CD4-positive, alpha-beta T cell treated with Interleukin-17A for 1 hour (primary cell): ENCODE measurements at places on chromosomes 7 and 10.

- no peak for DNase-seq
These were observed 81.5 kb upstream of the SMIM30 start for GRCh38 chr7:113199841-113200240.

DNA sequence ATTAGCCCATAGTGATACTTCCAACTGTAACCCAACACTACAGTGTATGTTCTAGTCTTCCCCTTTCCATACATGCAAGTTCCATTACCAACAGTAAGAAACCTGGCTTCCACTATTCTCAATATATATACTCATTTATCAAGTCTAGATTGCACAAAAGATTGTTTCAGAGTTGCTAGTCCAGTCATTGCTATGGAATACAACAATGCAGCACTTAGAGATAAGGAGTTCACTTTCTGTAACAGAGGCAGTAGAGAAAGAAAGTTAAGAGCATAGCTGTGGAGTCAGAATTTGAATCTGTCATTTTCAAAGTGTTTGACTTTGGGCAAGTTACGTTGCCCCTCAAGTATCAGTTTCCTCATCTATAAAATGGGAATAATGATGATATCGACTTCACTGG lies 90.1 kb downstream of the RTKN2 start:
- no peak for DNase-seq

DNA sequence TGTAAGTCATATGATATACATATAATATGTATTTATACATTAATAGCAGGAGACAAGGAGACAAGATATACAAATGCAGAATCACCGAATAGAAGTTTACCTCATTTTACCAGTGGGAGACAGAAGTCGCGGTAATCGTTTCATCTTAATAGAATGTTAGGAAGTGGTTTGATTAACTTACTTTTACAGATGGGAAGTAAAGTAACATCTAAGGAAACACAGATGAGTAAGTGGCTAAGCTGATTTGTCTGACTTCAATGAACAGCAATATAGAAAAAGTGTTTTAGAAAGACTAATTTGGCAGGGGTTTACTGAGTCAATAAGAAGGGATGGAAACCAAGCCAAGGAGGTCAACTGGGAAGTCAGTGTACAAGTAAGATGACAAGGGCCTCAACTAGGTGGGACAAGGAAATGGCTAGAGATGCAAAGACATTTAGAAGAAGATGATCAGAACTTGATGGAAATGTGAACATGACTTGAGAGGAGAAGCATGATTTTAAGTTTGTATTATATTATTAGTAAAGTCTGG lies 36.2 kb upstream of the FAM133B start:
- DNase-seq: peak; percentile 8

DNA sequence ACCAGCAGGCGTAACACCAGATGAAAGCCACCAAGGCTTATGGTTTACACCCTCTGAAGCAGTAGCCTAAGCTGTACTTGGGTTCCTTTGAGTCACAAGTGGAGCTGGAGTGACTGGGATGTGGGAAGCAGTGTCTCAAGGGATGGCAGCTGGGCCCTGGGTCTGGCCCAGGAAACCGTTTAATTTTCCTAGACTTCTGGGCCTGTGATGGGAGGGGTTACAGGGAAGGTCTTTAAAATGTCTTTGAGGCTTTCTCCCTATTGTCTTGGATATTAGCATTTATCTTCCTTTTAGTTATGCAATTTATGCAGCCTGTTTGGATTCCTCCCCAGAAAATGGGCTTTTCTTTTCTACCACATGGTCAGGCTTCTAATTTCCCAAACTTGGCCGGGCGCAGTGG lies 568.2 kb downstream of the ANKRD7 start:
- no peak for DNase-seq

- no peak for DNase-seq
These were observed 9.2 kb downstream of the ITIH5 start for GRCh38 chr10:7657552-7657951.

DNA sequence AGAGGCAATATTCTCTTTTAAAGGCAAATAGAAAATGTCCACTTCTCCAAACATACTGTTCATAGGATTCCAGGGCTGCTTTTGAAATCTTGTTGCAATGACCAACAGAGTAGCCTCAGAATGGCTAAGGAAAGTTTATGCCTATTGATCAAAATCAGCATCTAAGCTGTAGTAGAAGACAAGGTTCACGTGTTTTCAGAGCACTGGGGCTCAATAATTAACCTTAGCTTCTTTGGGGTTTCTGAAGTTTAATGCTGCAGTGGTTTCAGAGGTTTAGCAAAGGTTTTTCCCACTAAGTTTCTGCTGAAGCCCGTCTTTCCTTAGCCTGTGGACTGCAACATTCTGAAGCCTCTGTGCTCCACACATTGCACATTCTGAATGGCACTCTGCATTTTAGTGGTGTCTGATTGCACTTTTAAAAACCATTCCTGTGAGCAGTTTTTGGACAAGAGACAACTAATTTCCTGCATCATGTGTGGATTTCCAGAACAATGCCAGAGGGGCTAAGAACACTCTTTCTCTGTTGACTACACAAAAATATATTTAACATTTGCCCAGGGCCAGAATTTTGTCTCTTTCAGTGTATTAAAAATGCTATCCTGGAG lies 342.5 kb downstream of the PTEN start:
- DNase-seq: no peak

- no peak for DNase-seq
These were observed 86.3 kb downstream of the IMMP2L start for GRCh38 chr7:111475959-111476358.

GRCh38 chr10:71995887-71996575 lies 31.8 kb downstream of the CHST3 start:
- DNase-seq: no peak

DNA sequence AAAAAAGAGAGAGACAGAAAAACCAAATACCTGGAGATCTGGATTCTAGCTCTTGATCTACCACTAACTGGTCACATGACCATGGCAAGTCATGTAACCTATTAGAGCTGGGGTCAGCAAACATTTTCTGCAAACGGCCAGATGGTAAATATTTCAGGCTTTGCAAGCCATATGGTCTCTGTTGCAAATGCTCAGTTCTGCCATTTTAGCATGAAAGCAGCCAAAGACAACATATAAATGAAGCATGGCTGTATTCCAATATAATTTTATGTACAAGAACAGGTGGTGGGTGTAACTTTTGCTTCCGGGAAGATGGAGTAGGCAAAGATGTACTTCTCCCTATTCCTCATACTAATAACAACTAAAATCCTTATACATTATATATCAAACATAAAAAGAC lies 6.7 kb downstream of the FRA10AC1 start:
- DNase-seq: no peak

GRCh38 chr7:71842381-71842780 lies 569.8 kb downstream of the CALN1 start:
- no peak for DNase-seq

DNA sequence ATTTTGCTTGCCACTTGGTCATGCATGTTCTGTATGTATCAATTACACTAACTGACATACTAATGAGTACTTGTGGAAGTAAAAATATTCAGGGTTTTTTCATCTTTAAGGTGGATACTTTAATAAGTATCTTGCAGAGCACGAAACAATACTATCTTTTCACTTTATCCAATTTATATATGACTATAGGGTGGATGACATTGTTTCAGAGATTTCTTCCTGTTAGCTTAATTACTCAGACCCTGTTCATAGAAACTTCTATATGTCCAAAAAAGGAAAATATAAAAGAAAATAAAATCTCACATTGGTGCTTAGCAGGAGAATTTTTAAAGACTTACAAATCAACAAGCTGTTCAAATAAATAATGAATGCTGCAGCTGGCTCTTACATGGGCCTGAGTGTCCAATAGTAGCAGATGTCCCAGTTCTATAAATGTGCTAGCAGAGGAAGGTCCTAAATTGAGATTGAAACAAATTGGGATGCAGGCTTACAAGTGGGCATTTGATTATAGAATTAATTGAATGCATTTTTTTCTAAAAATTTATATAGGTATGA lies 91.5 kb upstream of the THSD7A start:
- DNase-seq: no peak

DNA sequence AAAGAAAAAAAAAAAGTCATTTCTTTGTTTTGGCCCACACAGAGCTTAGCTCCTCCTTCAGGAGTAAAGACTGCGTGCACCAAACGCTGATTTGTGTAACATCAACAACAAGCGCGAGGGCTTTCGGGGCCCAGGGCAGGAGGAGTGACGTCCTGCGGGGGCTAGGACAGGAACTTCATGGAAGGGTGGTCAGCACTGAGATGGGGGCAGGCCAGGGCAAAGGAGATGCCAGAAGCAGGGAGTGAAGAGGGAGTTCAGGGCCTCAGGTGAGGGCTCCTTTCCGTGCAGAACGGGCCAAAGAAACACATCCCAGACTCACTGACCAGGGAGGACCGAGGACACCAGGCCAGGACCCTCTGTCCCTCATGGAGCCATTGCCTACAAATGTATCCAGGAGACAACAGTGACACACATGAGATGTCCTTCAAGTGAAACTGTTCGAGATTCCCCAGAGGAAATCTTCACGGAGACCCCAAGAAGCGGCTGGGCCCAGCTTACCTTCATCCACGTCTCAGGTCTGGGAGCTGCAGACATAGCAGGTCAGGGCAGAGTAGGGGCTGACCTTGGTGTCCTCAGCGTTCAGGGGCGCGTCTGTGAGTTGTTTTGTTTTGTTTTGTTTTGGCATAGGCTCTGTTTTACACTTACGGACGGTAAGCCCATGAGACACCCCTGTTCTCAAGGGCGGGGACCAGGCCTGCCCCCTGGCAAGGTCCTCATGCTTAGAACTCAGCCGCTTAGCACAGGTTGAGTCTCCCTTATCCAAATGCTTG lies 30.4 kb upstream of the SHH start:
- DNase-seq: no peak

DNA sequence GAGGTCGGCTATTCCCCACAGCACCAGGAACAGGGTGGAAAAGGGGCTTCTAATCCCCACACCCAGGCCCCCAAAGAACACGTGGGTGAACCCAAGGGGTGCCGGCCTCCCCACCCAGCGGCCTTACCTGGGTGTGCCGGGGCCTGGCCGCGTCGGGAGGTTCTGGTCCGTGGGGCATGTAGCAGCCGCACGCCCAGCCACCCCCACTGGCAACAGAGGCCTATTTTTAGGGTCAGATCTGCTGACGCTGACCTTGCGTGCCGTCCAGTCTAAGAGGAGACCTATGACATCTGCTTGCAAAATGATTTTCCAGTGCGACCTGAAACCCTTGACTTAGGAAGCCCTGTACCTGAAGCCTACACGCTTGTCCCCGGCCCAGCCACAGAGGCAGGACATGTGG lies 38.0 kb upstream of the SAMD8 start:
- no peak for DNase-seq

GRCh38 chr7:12320241-12320986 lies 83.3 kb downstream of the VWDE start:
- DNase-seq: no peak

- no peak for DNase-seq
These were observed at the start of gene LRRN3 for GRCh38 chr7:111090846-111091245. LRRN3 (plus strand) TSS chr7:111091127; CDS start chr7:111122773, 31,646 bp downstream.

DNA sequence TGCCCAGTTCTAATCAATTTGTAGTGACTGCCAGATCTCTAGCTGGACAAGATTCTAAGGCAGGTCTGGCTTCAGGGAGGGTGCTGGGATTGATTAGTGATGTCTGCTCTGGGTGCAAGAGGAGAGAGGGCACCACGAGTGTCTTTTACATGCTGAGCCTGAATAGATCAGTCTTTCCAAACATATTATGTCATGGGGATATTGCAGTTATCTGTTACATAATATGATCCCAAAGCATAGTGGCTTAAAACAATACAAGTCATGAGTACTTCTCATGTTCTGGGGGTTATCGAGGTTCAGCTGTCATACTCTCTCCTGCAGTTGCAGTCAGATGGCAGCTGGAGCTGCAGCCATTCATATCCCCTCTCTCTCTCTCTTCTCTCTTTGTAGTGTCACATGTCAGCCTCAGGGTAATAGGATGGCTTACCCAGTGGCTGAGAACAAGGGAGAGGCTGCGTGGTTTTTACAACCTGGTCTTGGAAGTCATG lies 26.0 kb downstream of the SLC29A3 start:
- DNase-seq: no peak

DNA sequence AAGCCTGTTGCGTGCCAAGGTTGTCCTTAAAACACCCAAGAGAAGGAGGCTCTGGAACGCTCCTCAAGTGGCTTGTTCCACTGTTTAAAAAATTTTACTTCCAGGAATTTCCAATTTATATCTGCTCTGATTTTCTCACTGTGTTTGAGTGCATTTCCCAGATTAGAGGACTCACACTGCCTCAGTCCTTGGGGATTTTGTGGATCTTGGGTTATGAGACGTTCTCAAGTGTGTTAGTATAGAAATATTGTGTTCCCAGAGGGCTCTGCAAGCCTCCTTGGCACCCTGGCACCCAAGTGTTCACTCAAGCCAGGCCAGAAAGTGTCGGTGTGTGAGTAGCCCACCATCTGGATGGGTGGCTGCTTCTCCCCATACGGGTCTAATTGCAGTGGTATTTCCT lies 192.2 kb downstream of the SNX10 start:
- DNase-seq: no peak

DNA sequence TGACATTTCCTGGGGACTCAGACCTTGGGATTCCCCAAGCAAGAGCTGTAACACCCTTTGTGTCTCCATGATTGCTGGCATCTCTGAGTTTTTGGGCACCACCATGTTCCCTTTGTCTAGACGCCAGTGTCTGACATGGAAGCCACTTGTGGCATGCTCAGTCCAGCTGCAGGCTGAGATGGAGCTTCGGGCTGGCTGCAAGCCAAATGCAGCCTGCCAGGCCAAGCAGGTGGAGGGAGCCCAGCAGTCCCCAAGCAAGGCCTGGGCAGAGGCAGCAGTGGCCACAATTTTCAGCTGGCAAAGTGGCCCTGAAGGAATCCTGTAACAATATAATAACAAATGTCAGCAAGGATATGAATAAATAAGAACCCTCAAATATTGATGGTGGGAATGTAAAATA lies 86.2 kb upstream of the ABCB5 start:
- no peak for DNase-seq

GRCh38 chr10:53088961-53089360 lies 316.4 kb upstream of the MBL2 start:
- no peak for DNase-seq

- no peak for DNase-seq
These were observed 44.8 kb downstream of the BMPER start for GRCh38 chr7:33950047-33950714.

DNA sequence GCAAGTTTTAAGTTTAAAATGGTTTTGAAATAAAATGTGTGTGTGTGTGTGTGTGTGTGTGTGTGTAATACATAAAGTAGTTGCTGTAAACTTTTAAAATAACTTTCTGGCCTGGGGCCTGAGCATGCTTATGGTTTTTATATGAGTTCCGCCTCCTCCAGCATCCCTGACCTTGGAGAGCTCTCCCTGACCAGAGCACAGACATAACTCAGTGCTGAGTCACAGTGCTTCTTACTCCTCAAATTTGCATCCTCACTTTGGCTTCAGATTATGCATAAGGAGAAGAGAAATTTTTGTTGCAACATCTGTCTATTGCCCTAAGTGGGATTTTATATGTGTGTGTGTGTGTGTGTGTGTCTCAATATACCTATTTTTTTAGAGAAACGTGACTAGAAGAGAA lies 200.8 kb downstream of the ELMO1 start:
- DNase-seq: no peak

DNA sequence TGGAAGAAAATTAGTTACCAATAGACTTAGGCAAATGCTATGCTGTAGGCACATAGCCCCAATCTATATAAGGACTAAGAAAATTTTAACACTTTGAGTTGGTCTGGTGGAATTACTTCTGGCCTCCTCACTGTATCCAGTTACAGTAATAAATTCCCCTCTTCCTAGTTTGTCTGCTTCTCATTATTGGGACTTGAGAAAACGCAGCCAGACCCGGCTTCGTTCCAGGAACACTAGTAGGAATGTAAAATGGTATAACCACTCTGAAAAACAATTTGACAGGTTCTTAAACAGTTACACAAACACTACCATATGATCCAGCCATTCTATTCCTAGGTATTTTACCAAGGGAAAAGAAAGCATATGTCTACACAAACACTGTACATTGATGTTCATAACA lies 150.2 kb downstream of the VPS50 start:
- DNase-seq: no peak
